ENCODE measurements at places on chromosomes 4 and X.

DNA sequence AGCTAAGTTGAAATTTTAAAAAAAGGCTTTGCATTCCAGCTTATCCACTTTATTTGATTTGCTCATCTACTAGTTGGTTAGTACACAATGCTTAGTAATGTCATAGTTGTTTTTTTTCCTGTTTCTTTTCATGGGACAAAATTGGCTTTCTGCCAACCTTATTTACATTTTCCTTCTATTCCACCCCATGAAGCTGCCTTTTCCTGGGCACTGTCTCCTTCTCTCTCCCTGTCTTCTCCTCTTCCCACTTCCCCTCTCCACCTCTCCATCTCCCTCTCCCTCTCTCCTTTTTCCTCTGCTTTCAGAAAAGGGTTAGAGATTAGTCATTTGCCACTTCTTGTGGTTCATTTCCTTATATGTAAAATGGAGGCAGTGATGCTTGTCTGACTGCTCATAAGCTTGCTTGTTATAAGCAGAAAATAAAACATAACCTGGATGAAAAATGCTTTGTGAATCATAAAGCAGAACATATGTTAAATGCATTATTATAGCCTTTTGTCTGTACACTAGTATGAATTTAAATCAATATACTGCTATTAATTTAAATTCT is 181.9 kb downstream of the CEP135 start:
- no peak for DNase-seq

DNA sequence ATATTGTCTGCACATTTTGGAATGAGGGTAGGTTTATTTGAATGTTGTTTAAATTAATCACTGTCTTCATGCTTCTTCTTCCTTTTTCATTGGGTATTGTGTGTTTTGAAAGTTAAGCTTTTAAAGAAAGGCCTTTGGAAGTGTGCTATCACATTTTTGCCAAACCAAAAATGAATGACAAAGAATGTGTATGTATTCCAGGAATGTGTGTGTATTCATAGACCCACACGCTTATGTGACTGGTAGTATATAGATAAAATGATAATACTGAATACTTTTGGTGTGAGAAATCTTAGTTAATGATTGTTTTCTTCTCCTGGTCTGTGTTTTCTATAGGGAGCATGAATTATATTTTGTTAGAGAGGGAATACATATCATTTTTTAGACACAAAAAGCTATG is 404.4 kb downstream of the TLL1 start:
- DNase-seq: no peak

DNA sequence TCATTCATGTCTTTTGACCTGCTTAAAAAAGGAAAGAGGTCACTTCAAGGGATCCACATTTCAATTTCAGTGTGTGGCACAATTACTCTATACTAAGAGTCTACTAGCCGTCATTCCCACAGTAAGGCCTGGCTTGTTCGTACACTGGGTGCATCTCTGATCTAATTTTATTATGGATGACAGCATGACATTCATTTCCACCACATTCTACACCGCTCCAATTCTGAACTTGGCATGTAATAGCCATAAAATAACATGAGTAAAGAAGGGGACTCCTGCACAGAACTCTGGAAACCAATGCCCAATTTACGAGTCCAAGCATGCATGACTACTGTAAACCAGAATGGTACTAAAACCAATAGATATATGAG is 51.1 kb downstream of the HAND2 start:
- no peak for DNase-seq

DNA sequence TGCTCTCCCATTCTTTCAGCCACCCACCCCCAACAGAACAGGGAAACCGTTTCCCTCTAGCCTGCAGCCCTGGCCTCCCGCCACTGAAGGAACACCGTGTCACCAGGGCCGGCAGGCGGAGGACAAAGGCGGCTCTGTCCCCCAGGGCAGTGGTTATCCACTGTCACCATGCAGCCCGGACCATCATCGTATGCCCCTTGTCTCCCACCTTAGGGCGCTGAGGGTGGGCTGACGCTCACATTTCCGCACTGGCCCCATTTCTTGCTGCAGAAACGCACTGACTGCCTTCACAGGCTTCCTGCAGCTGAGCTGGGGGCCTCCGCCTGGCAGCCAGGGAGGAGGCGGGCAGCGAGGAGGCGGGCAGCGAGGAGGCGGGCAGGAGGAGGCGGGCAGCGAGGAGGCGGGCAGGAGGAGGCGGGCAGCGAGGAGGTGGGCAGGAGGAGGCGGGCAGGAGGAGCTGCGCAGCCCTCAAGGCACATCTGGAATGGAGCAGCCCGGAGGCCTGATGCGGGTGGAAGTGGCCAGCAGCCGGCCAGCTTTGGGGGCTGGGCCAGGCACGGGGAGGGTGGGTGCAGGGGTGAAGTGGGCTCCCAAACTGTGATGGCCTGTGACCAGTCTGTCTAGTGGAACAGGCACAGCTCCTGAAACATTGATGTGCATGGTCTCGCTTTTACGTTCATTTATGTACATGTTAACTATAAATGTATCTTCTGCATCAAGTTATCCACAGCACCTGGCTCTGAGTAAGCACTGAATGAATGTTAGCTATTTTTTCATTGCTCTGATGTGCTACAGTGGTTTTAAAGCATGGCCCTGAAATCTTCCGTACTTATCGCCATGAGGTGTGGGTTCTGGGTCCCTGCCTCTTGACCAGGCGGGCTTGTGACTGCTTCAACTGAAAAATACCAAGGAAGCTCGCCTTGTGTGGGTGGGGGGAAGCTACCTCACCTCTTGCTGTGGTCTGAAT is 20.6 kb upstream of the KIAA0232 start:
- DNase-seq: no peak

DNA sequence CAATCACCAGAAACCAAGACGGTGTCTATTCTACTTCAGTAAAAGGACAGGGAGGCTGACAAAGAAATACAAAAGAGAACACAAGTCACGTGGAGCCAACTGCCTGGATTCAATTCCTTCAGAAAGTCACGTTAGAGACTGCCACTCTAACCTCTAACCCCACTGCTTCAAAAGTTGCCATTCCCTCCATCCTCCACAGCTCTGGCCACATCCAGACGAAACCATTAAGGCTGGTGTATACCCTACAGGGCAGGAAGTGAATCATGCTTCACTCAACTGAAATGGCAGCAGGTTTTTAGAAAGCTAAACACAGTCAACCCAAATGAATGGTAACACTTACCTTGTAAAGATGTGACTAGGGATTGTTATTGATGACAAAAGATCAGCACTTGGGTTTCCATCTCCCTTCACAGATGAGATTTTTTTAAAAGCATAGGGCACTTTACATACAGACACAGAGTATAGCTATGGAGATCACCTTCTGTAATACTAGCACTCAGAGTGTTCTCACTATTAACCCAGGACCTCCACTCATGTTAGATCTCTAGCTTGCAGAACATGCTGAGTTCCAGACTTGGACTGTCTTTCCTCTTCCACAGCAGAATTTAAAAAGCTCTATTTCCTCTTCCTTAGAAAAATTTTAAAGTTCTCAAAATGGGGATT is 37.4 kb downstream of the MAML3 start:
- DNase-seq: no peak

DNA sequence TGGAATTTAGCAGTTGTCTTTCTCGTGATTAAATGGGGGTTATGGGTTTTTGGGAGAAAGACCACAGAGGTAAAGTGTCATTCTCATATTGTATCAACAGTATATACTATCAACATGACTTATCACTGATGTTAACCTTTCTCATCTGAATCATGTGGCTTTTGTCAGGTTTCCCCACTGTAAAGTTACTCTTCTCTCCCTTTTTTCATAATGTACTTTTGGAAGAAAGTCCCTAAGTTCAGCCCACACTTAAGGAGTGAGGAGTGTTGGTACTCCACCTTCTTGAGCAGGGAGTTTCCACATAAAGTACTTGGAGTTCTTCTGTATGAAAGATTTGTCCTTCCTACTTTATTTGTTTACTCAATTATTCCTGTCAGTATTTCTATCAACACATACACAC is 169.9 kb downstream of the ZNF330 start:
- no peak for DNase-seq

DNA sequence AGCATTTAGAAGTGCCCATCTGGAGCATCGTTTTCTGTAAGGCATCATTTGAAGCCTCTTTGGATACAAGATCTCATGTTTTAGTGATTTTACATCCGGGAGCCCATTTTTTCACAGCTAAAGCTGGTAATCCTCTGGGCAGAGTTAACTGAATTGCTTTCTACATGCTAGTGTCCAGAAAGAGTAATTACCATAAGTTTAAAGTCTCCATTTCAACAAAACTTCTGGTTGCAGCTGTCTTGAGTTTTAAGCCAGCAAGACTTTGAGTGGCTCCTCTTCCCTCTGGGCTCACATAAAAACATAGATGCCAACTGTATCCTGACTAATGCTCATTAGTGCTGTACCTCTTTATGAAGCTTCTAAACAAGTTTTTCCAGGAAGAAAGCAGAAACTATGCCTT is 65.4 kb downstream of the GPRIN3 start:
- DNase-seq: no peak

DNA sequence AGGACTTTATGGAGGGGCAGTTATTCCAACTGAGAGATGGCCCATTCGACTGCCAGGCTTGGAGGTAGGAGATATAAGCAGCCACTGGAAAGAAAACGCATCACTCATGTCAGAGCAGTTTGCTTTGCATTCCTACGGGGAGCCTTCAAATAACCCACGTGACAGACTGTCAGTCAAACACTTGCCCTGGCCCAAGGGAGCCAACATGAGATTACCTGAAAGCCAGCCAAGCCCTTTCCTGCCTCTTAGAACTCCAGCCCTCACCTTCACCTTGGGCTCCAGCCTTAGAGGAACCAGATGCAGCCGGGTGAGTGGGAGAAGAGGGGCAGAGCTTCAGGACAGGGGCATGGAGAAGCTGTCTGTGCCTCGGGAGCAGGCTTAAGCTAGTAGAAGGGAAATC is 95.3 kb upstream of the CXCL13 start:
- no peak for DNase-seq

DNA sequence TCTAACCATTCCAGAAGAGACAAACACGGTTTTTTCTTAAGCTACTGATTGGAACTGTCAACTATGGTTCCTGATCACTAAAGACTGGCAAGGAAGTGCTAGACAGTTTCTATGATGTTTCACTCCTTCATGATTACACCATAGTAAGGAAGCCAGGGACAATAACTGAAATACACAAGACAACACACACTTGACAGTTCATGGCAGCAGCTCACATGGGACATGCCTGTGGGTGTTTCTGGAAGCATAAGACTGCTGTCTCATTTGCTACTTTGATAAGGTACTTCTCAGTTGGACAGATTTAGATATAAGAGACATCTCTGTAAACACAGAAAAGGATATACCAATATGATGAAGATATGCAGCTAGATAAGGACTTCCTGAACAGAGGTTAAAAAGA is 8.3 kb upstream of the IRAK1 start:
- DNase-seq: no peak

Measured in stimulated activated CD4-positive, alpha-beta T cell treated with anti-CD3 and anti-CD28 coated beads, TNF-alpha, amount 100 ng/mL, for 1 hour (primary cell).